Stimulated activated CD4-positive, alpha-beta T cell treated with anti-CD3 and anti-CD28 coated beads, TNF-alpha, amount 100 ng/mL, for 1 hour (primary cell): ENCODE measurements at places on chromosomes 2 and 18.

GRCh38 chr2:234587341-234588053 is 90.6 kb upstream of the ARL4C start:
- no peak for DNase-seq

DNA sequence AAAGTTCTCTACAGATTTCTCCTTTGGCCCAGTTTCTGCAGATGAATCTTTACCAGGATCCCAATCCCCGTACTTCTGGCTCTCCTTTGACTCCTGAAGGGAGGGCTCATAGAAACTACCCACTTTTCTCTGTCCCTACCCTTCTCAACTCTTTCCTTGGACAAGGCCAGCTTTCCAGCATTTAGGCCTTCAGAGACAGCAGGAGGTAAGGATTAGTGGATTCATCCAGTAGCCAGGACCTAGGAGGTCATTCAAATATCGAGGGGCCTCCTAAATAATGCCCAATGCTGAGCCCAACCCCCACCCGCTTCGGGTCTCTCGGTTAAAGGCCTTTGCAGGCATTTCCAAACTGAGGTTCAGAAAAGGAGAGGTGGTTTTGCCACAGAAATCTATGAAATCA is 4.8 kb upstream of the ZNF532 start:
- DNase-seq = no peak

- DNase-seq = no peak
Measured at GRCh38 chr18:10264260-10264659, 190.2 kb upstream of the APCDD1 start.

- no peak for DNase-seq
Measured at GRCh38 chr18:34807106-34807796, 97.2 kb downstream of the DTNA start.

DNA sequence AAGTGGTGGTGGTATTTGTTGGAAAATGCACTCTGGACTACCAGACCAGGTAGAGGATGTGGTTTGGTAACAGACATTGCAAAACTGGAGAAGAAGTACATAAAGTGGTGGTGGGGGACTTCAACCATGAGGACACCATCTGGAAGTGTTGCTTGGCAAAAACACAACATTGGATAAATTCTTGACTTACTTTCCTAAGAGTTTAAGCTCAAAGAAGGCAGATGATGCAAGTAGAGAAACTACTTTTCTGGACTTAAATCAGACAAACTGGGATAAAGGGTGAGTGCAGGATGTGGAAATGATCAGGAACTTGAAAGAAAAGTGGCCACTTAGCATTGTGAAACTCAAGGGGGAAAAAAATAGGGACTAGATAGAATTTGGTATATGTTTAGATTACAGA is 487.4 kb downstream of the ZEB2 start:
- no peak for DNase-seq

DNA sequence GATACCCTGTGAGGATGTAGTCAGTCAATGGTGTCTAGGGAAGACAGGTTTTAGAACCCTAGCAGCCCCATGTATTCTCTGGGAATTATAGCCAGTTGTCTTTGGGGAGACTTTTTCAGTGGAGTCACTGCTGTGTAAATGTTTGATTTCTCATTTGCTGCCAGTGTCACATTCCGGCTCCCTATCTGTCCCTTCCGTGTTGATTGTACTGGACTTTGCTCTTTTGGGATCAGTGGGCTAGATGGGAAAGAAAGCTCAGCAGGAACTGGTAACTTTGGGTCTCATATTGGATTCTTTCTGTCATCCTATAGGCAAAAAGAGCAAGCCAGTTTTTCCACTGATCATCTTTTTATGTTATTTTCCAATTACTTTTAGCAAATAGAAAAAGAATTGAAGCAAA is 70.1 kb downstream of the GTF3C3 start:
- no peak for DNase-seq

DNA sequence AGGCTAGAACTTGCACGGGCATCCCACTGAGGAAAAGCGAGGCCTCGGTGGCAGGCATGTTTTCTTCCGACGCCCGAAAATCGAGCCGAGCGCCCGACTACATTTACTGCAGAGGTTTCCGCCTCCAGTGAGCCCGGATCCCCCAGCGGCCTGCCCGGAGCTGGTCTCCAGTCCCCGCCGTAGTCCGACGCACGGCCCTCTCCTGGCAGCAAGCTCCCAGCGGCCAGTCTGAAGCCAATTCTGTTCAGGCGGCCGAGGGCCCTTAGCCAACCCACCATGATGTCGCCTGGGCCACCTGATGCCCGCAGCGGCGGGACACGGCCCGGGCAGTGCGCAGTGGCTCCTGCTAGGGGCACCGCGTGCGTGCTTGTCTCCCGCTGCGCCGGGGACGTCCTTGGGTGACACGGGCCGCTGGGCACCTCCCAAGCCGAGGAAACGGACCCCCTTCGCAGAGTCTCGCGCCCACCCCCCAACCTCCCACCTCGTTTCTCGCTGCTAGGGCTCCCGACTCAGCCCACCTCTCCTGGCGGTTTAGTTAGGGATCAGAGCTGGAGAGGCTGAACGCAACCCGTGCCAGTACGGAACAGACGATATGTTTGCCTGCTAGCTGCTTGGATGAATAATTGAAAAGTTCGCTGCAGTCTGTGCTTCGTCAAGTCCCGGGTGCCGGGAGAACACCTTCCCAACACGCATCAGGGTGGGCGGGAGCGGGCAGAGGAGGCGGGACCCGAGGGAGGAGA is 5.3 kb downstream of the ONECUT2 start:
- DNase-seq = no peak

DNA sequence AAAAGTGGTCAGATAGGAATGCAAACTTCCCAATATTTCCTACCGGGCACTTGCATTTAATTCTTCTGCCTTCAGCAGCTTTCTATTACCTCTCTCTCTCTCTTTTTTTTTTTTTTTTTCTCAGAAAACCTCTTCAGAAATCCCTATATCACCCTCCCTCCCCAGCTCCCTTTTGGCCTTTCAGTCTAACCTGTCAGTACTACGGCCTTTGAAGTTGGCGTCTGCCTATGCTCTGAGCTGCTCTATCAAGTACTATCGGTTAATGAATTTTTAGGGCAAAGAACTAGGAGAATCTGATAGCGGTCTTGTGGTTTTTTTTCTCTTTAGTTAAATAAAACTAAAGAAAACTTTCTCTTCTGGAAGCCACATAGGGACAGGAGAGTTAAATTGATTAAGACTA is 122.4 kb upstream of the MAPRE2 start:
- DNase-seq = no peak

- no peak for DNase-seq
Measured at GRCh38 chr2:128228894-128229293, 89.8 kb downstream of the HS6ST1 start.

DNA sequence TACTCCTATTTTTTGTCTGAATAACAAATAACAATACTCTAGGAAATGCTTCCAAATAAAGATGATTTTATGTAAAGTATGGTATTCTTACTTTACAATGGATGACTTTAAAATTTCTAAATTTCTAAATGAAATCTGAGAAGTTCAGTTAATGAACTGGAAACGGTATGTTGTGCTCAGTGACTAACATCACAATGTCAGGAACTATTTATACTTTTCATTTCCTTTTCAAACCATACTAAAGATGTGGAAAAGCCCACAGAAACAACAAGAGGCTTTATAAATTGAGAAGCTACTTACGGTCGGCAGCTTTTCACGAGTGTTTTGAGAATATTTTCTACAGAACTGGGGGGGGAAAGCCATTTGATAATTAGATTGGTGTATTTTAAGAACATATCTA is 31.1 kb downstream of the PSME4 start:
- DNase-seq = no peak

- no peak for DNase-seq
Measured at GRCh38 chr2:158795195-158795924, at the start of gene DAPL1. DAPL1 (plus strand) TSS chr2:158795317; CDS start chr2:158795373, 56 bp downstream.

DNA sequence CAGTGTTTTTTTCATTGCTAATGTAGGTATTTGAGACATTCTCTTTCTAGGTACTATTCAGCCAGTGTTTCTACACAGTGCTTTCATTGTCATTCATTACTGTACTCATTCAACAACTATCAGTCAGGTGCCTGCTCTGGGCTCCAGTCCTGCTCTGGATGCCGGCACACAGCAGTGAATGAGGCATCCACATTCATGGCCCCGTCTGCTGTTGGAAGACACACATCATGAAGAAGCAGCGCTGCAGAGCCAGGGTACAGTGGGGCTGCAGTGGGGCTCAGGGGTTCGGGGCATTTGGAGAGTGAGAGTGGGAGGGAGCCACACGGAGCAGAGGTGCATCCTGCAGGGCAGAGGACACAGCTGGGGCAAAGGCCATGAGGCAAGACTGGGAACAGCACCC is 737.2 kb upstream of the RAB6C start:
- no peak for DNase-seq

GRCh38 chr18:75170022-75170789 is 38.7 kb downstream of the PTGR3 start:
- DNase-seq = no peak

- DNase-seq = no peak
Measured at GRCh38 chr18:919078-919477, 14.4 kb downstream of the ADCYAP1 start.

GRCh38 chr18:57134618-57135135 is 12.2 kb upstream of the BOD1L2 start:
- DNase-seq = no peak

DNA sequence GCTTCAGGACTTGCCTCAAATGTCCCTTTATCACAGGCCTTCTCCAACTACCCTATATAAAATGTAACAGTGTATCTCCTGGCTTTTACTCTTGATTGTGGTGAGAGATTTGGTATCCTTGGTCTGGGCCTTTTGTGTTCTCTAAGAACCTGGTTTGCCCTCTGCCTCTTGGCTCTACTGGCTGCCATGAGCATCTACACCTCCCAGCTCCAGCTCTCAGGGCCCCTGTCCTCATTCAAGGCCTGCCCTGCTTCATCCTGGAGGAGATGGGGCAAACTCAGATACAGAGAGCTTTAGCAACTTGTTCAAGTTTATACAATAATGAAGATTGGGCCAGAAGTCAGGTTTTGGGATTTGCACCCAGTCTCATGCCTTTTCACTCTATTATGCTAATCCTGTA is 45.0 kb downstream of the QPCT start:
- no peak for DNase-seq

DNA sequence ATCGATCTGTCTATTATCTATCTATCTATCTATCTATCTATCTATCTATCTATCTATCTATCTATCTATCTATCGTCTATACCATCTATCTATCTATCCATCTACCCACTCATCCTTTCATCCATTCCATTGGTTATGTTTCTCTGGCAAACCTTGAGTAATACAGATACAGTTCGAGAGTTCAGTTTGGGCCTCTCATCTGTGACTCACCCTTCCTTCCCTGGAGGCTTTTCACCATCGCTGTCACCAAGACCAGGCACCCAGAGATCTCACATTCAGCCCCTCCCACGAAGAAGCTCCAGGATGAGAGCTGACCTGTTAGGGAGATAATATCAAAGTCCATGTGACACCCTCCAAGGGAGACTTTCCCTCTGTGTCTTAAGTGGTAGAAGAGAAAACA is 164.1 kb upstream of the CELF4 start:
- no peak for DNase-seq

DNA sequence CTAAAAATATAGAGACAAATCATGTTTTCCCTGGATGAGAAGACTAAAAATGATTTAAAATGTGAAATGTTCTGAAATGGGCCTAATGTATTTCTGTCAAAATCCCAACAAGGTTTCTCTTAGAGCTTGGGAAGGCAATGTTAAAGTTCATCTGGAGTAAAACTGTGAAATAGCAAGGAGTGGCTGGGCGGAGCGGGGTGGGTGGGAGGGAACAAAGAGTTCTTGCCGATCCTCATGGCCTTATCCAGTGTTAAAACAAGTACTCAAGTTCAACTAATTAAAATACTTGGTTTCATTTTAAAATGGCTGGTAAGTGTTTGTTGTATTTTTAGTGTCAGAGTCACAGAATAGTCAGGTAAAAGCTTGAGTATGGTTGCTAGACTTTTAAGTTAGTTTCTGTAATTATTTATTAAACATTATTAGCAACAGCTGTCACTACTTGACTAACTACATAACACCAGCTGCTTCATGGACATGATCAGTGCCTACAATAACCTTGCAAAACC is 87.3 kb downstream of the RTN4 start:
- DNase-seq = no peak

- no peak for DNase-seq
Measured at GRCh38 chr2:128520340-128520739, 201.7 kb upstream of the HS6ST1 start.

DNA sequence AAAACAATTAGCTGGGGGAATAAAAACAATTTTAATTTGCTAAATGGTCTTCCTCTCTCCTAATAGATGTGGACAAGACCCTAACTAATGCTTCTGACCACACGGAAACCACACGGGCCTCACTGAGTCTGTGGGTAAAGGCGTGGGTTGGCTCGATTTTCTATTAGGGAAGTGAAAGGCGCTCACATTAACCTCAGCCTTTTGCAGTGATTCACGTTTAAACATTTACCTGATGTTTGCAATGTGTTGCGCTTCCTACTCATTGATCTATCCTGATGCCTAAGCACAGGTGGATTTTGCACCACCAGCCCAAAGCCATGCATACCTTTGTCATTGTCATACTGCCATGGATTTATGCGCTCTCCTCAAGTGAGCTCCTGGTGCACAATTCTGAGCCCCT is 35.6 kb upstream of the NRP2 start:
- no peak for DNase-seq
